Ascending aorta (tissue), 2 donors: ENCODE measurements at places on chromosomes 1 and 21.

DNA sequence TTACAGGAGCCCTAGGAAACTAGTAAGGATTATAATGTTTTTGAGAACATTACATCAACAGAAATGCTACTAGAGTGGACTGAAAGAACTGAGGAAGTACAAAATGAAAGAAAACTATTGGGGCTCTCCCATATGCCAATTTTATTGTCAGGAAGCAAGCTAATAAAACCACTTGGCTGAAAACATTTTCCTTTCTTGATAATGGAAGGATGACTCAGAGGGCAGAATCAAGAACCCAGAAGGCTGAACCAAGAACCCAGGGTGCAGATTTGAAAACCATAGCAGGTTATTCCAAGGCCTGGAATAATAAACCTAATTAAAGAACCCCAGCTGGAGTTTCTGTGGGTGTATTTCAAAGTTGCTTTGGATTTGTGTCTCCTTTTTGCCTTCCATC lies 70.7 kb downstream of the RPE65 start:
- DNase-seq: no peak

DNA sequence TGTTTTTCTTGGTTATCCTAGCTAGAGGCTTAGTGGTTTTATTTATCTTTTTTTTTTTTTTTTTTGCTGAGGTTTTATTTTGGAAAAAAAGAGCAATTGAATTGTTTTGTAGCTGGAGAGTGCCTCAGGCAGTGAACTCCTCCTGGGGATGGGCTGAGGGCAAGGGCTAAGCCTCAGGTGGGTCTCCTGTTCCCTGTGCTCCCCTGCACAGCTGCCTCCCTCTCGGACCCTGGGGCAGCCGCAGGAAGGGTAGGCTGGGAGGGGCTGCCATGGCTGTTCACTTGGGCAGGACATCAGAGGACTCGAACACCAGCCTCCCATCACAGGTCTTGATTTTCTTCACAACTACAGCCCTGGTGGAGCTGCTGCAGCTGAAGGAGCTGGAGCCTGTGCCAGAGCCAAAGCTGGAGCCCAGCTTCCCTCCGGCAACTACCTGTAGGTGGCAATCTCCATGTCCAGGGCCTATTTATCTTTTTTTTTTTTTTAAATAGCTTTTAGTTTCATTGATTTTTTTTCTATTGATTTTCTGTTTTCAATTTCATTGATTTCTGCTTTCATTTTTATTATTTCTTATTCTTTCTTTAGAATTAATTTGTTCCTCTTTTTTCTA lies 28.9 kb downstream of the LEPR start:
- no peak for DNase-seq

DNA sequence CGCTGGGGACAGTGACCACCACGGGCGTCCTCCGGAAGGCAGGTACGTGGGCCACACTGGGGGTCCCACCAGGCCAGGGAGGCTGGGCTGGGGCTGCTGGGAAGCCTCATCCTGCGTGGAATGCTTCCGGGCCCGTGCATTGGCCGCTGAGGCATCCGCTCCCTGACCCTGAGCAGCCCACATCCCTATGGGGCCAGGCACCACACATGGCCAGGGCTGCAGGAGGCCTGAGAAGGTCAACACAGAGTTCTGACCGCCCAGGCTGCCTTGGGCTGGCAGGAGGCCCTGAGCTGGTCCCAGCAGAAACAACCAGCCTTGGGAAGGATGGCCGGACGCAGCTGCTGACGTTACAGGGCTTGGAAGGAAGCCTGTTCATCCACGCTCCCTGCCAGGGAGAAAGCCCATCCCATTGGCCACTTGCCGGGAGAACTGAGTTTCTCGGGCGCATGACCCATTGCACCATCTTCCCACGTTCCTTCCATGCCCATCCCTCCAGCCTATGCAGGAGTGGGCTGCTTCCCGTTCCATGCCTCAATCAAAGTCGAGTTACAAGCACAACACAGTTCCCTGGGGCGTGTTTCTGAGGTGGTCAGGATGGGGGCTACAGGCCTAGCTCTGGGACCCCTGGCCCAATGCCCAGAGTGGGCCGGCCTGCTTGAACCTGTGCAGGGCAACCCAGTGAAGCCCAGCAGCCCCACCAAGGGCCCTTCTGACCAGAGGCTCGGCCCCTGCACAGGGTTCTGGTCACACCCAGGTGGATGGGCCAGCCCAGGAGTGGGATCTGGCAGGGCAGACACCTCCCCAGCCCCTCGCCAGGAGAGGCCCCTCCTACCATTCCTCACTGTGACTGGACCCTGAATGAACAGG lies 31.7 kb downstream of the TRIM11 start:
- DNase-seq: peak; percentile 91

- DNase-seq: no peak
Measured at GRCh38 chr1:168019407-168019806, 82.5 kb upstream of the MPC2 start.

DNA sequence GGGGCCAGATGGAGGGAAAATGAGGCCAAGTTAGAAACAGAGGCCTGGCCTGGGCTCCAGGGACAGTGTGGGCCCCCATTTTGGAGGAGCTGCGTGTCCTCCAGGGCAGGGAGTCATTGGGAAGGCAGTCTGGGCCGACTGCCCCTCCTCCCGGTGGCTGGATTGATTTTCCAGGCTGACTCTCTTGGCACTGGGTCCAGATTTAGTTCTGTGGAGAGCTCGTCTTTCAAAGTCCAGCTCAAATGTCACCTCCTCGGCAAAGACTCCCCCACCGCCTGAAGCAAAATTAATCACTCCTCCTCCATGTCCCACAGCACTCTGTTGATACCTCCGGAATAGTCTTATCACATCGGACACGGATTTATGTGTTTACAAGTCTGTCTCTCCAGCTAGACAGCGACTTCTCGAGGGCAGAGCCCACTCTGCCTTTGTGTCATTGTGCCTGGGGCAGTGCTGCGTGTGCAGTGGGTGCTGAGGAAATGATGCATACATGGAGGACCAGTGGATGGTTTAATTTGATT lies 175.1 kb downstream of the CAMTA1 start:
- DNase-seq: no peak

GRCh38 chr1:44220755-44221154 lies 7.5 kb downstream of the DMAP1 start:
- DNase-seq: no peak

DNA sequence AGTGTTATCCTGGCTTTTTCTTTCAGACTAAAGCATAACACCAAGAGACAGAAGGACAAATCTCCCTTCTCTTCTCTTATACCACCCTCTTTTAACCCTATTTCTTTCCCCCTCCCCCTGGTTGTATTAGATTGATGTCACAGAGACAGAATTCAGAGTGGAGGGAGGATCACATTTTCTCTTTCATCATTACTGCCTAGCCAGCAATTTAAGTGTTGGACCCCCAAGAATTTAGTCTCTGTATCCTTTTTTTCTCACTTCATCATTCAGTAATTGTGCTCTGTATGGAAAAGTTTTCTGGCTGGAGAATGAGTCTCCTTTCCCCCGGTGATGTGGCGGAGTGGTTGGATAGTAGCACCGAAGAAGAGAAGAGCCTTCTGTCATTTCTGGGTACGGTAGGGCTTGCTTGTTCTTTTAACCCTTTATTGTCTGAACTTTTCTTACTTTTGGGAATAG lies 124.8 kb downstream of the CLEC20A start:
- no peak for DNase-seq
